ENCODE measurements at places on chromosomes 5 and 9. TPM values are rescaled to one million over a fixed set of nuclear protein-coding genes. Genes with fewer than 3 reads are reported as not detected.

The DDX4 gene
- total RNA-seq: not detected

DNA sequence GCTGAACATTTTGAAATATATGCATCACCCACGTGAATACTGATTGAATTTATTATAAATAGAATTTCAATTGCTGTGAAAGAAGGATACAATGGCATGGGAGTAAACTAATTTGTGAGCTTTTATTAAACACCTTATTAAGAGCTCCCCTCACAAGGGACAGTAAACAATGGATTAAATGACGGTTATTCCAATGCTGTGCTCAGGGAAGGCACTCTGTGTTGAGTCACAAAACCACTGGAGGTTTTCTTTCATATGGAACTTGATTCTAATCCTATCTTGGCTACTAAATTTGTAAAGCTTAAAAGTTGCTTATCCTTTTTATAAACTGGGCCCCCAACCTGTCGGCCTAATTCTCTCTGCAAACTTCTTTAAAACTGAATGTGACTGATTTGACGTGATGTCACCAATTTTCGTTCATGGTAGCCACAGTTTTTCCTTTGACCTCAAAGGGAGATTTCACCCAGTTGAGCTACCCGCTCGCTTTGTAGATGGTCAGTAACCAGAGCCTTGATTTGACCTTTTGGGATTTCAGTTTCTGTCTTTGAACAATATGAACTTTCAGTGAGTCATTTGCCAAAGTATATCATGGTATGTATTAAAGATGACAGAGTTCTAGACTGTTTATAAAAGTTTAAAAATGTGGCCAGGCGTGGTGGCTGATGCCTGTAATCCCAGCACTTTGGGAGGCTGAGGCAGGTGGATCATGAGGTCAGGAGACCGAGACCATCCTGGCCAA lies 61.3 kb upstream of the PIK3R1 start:
- no peak for DNase-seq

DNA sequence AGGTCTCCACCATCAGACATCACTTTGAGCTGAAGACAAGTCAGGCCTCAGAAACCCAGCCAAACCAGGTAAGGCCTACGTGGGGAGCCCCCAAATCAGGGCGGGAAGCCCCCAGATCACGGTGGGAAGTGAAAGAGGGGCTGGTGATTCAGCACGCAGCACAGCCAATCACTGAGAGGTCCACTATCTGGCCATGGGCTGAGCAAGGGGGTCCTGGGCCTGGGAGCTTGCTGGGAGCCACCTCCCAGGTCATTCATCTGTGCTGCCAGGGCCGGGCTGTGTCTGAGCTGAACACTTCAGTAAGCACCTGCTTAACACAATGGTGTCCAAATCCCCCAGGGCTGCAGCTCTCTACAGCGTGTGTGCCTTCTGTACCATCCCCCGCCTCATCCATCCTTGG lies 15.5 kb downstream of the MED10 start:
- no peak for DNase-seq

- no peak for DNase-seq
These were observed 1219.3 kb upstream of the WWC1 start for GRCh38 chr5:167071981-167072610.

DNA sequence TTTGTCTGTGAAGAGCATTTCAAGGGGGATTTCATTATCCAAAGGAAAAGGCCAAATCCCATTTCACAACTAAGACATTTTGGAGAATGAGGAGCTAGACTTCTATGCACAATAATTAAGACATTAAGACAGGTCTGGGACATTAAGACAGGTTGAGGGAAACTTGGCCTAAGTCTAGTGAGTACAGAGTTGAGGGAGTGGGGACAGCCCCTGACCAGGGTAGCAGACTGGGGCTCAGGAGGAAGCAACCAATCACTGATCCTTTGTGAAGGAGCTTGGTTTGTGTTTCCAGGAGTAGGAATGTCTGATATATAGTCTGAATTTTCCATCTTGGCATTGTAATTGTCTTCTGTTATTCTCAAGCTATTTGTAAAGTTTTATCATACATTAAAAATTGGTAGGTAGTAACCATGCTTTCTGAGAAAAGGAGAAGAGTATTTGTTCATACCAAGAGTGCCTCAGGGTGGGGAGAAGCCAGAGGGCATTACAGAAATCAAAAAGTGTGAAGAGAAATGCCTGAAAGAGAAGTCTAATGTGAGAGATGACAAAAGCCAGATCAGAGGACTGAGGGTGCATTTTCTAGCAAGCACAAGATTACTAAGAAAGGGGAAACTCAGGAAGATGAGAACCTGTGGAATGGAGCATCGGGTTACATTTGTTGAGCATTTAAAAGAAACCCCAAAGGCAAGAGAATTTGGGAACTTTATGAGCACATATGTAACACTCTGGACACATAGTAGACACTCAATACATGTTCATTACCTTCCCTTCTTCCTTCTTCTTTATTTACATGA lies 189.3 kb upstream of the PIK3R1 start:
- DNase-seq: no peak

GRCh38 chr9:22035591-22036011 lies 26.5 kb upstream of the CDKN2B start:
- no peak for DNase-seq

The GAS1 gene
- 605 TPM for total RNA-seq

- DNase-seq: no peak
These were observed 74.0 kb downstream of the NSG2 start for GRCh38 chr5:174119468-174119881.

GRCh38 chr5:122665051-122665450 lies 109.8 kb upstream of the SNX2 start:
- DNase-seq: no peak

GRCh38 chr9:127711831-127712274 lies 3.6 kb downstream of the PTRH1 start:
- no peak for DNase-seq

The SGTB gene
- total RNA-seq: 6.9 TPM

- DNase-seq: no peak
These were observed at the start of gene ANKRD34B for GRCh38 chr5:80569961-80570786. ANKRD34B (minus strand) TSS chr5:80570280; CDS start chr5:80560019, 10,261 bp downstream.

The PHF24 gene
- not detected for total RNA-seq

DNA sequence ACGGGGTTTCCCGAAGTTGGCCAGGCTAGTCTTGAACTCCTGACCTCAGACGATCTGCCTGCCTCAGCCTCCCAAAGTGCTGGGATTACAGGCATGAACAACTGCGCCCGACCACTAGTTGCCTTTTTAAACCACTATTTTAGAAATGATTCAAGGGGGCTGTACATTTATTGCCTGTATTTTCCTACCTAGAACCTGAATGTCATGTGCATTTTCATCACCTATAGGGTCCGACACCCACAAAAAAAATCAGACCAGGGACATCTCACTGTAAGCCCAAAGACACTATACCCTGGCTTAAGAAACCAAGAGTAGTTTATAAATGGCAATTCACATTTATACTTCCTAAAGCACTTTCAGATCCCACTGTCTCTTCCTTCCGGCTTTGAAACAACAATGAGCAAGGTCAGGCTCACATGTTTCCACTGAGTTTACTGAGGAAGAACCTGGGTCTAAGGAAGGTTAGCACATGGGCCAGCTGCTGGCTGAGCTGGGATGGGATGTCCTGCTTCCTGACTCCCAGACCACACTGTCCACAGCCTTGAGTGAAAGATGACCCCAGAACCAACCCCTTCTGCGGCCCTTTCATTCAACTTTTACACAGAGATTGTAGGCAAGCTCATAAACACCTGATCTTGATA lies 87.3 kb downstream of the SERINC5 start:
- DNase-seq: no peak

- no peak for DNase-seq
These were observed 89.6 kb downstream of the TARS1 start for GRCh38 chr5:33530183-33531036.

GRCh38 chr5:147484708-147485020 lies 25.2 kb downstream of the DPYSL3 start:
- DNase-seq: no peak

DNA sequence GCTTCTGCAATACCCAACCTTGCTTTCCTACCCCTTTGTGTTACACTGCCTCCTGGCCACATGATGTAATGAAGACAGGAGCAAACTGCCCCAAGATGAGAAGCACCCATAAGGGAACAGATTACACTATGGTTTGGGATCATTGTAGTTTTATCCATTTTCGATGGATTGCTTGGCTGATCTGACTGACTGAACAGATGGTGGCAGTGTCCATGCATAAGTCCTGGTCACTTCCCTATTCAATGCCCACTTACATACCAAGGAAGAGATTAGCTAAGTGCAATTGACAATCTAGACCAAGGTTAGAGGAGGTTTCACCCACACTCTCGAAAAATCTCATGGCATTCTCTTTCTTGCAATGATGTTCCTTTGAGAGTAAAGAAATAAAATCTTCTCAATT lies 319.9 kb downstream of the RAB3C start:
- no peak for DNase-seq

GRCh38 chr9:78009186-78009585 lies 22.4 kb downstream of the GNAQ start:
- no peak for DNase-seq

The ERGIC1 gene
- 184 TPM for total RNA-seq

- no peak for DNase-seq
These were observed 14.4 kb upstream of the PLEKHG4B start for GRCh38 chr5:77546-77945.

- DNase-seq: no peak
These were observed 51.9 kb upstream of the POU5F2 start for GRCh38 chr5:93793159-93793781.

The HTR1A gene
- not detected for total RNA-seq

GRCh38 chr5:158163451-158164295 lies 304.7 kb upstream of the CLINT1 start:
- DNase-seq: no peak

GRCh38 chr5:172897481-172898217 lies 61.6 kb upstream of the RPL26L1 start:
- no peak for DNase-seq

The C9 gene
- total RNA-seq: 0.96 TPM

GRCh38 chr9:123478967-123479602 lies 123.1 kb downstream of the CRB2 start:
- no peak for DNase-seq

The TSSK1B gene
- total RNA-seq: not detected

GRCh38 chr5:134328619-134329018 lies 38.4 kb downstream of the CDKL3 start:
- no peak for DNase-seq

DNA sequence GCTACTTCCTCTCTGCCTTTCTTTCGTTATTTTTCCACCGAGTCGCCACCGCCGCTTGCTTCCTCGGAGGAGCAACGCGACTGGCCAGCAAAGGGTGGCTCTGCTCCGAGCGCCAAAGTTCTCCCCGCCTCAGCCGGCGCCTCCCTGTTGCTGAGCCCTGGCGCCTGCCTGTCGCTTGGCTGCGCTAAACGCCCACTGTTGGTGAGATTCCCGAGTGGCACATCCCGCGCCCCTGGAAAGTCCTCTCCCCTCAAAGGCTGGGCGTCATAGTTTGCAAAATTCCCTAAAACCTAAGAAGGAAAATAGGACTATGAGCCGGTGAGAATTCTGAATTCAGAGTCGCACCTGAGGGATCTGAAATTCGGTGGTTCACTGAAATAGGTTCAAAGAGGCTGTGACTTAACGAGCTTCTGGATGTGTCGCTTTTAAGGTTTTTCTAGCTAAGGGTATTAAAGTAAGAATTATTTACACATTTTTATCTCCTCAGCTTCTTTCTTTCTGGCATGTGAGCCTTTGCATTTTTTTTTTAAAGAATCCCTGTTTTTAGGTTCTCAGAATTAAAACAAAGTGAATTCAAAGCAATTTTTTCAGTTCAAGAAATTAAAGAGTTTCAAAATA lies at the start of gene GRIN3A:
GRIN3A (minus strand) TSS at position 82 of the 618 bp plus-strand sequence. CDS start 668 bp downstream, outside the sequence.
- DNase-seq: no peak

The ADGRV1 gene
- 6.9 TPM for total RNA-seq

GRCh38 chr5:59041355-59041754 lies 458.5 kb downstream of the RAB3C start:
- DNase-seq: no peak

Data from ascending aorta (tissue), 2 donors.